ENCODE measurements at places on chromosomes 16 and 17. TPM values are rescaled to one million over a fixed set of nuclear protein-coding genes. Genes with fewer than 3 reads are reported as not detected.

GRCh38 chr17:76171706-76172105 is 30.7 kb upstream of the FOXJ1 start:
- DNase-seq: no peak

Gene MYH11
- 54.8 TPM for total RNA-seq

Gene MT1M
- total RNA-seq: 13.6 TPM

DNA sequence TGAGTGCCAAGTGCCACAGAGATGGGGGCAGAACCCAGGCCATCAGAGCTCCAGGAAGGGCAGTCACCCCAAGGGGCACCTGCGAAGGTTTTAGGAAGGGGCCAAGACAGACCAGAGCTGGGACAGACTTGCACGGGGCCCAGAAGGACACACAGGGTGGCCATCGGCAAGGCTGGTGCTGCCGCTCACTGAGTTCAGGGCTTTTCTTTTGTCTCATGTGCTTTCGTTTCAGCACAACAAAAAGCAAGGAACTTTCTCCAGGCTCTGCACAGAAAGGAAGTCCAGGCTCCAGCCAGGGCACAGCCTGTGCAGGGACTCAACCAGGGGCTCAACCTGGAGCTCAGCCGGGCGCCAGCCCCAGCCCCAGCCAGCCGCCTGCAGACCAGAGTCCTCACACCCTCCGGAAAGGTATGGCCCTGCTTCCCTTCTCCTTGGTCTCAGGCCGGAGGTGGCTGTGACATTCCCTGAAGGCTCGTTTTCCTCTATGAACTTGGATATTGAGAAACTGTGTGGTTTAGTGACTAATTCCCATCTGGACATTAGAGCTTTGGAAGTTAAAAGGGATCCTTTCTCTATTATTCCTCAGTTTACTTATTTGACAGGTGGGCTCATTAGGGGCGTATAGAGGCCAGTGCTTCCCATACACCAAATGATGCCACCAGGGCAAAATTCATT is 37.9 kb downstream of the ELAC2 start:
- no peak for DNase-seq

DNA sequence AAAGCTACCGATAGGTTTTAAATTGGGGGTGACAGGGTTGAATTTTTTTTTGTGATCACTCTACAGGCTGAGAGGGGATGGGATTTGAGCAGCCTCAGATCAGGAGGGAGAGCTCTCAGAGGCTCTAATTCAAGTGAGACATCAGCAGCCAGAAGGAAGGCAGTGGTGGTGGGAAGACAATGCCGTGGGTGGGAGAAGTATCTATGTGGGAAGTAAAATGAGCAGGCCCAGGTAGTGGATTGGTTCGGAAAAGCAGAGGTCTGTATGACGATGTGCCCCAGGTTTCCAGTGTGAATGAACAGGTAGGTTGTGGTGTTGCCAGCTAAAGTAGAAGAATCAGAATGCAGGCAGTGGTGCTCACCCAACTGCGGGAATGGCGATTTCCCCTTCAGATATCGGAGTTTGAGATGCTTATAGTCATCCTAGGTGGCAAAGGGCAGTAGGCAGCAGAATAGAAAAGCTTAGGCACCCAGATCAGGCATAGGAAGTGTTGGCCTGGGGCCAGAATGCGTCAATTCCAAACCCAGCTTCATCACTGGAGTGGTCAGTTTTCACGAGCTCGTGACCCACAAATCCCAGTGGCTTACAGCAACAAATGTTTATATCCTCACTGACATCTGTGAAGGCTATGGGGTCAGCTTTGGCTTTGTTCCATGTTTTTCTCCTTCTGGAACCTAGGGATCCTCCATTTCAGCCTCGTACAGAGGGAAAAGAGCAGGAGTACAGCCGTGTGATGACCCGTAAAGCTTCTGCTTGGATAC is 24.0 kb downstream of the MEOX1 start:
- DNase-seq: no peak

DNA sequence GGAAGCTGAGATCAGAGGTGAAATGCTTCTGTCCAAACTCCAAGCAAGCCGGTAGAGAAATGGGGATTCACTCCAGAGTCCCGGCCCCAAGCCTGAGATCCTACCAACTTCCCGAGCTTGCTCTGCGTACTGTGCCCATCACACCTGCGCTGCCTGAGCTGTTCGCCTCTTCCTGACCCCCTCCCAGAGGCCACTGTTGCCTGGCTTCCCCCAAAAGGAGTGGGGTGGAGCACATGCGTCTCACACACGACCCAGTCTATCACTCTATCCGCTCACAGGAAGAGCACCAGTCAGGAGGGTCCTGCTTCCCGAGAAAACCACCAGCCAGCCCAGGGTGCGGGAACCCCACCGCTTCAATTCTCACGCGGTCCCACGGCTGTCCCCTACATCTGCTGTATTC is 13.5 kb upstream of the C16orf95 start:
- DNase-seq: no peak

- DNase-seq: no peak
These were observed 108.0 kb downstream of the SKAP1 start for GRCh38 chr17:48322060-48322459.

DNA sequence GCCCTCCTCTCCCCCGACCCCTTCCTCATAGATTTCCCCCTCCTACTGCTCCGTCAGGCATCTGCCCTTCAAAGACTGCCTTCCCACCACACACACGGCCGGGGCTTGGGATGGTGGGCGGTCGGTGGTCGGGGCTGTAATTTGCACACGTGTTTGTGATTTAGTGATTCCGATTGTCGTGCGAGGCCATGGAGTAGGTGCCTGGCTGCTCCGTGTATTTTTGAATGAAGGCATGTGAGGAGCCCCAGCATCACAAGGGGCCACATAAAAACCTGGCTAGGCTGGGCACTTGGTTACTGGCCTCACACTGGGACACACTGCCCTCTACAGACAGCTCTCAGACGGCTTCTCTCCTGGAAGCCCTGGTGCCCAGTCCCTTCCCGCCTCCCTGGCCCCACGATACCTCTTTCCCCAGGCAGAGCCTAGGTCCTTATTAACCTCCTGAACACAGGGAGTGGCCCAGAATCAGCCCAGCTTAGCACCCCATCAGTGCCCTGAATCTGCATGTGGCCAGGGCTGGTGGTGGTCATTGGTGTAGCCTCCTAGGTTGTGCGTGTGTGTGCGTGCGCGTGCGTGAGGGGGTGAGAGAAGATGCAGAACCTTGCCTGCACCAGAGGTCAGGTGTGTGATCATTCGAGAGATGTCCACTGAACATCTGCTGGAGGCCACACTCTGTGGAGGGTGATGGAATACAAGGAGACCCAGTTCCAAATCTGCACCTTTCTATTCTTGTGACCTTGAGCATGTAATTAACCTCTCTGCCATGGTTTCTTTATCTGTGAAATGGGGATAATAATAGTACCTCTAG is 1.3 kb upstream of the SOCS1 start:
- DNase-seq: peak; percentile 86

Gene MIEF2
- 19.5 TPM for total RNA-seq

- no peak for DNase-seq
These were observed 206.0 kb downstream of the IRX3 start for GRCh38 chr16:54080524-54081008.

Gene CCDC57
- 29.8 TPM for total RNA-seq

GRCh38 chr17:74953134-74953687 is 17.5 kb downstream of the OTOP3 start:
- DNase-seq: no peak

- no peak for DNase-seq
These were observed 9.2 kb downstream of the HS3ST3B1 start for GRCh38 chr17:14310101-14310500.

Gene TEKT1
- not detected for total RNA-seq

Gene SCNN1B
- 69.3 TPM for total RNA-seq

DNA sequence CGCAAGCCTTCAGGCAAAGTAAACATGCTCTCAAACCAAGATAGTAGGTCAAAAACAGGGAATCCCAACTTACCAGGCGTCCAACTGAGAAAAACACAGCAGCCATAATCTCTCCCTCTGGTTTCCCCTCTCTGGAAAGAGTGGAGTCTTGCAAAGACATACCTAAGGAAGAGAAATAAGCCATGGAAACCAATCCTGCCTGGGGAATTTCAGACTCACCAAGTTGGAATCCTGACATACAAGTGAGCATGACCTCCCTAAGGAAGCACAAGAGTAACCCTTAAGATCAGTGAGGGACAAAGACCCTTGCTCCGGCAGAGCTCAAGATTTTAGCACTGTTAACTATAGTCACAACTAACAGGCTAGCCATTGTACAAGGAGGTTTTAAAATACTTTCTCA is 4.1 kb downstream of the ZNF624 start:
- no peak for DNase-seq

GRCh38 chr16:88069397-88070168 is 118.3 kb downstream of the BANP start:
- no peak for DNase-seq

- no peak for DNase-seq
These were observed 81.1 kb downstream of the FTO start for GRCh38 chr16:53785044-53785443.

Gene MPP3
- total RNA-seq: 5.4 TPM
